ENCODE measurements at places on chromosomes 12 and 14. TPM values are rescaled to one million over a fixed set of nuclear protein-coding genes. Genes with fewer than 3 reads are reported as not detected.

GRCh38 chr12:48980953-48981756 is 3.0 kb downstream of the WNT1 start:
- H3K4me3 ChIP-seq: no peak overlapping the region
- peaks cover 13% of the 10 kb centered on the region for H3K4me1 ChIP-seq
- peak; percentile 66 for DNase-seq
- peaks cover 69% of the 10 kb centered on the region for H3K27me3 ChIP-seq

DNA sequence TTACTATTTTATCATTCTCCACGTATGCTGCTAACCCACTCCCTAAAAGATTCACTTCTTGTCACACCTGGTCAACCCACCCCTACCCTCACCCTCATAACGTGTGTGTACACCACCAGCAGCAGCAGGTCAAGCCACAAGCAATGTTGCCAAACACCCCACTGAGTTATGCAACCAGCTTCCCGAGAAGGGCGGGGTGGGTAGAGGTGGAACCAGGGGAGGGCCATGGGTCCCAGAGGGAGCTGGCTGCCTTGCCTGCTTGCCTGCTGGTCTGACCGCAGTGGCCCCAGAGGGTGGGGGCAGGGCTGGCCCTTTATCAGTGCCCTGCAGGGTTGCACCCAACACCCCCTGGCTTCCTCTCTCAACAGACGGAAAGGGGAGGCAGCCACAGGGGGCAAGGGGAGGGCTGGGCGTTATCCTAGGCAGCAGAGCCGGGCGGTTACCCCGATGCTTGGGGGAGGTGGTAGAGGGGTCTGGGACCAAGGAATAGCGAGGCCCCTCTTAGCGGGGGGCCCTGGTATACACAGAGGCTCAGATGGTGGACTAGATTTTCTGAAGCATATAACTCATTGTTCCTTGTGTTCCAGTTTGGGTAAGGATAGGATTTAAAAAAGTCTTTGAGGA is 3.5 kb upstream of the NFE2 start:
- DNase-seq: peak; percentile 74
- no peak overlapping the region for H3K4me3 ChIP-seq
- no peaks in the 10 kb centered on the region for H3K27me3 ChIP-seq
- no peak overlapping the region for H3K27ac ChIP-seq
- H3K4me1 ChIP-seq: peaks cover 23% of the 10 kb centered on the region
- no peaks in the 10 kb centered on the region for H3K36me3 ChIP-seq

DNA sequence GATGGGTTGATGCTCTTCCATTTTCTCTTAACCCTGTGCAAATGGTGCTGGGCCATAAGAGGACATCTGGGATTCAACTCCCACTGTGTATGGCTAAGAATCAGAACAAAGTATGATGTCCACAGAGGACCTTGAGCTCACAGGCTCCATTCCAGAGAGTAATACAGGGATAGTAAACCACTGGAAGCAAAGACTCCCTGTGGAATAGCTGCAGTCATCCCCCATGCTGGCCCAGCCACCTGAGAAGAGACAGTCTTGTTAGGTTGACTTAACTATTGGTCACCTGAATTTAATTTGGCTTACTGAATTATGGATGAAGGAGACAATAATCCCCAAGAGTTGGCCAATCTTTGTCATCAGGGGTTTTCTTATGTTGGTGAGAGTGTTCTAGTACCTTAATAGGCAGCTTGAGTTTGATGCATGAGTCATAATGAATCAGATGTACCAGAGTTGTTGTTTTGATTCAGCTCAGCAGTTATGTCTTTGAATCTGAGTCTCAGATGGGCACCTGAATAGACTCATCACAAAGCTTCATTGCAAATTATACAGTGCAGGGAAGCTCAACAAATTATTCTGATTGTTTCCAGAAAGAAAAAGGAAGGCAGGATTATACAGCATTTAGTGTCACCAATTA is 122.7 kb downstream of the SSPN start:
- H3K27me3 ChIP-seq: no peaks in the 10 kb centered on the region
- peak; percentile 74 for DNase-seq
- H3K36me3 ChIP-seq: no peaks in the 10 kb centered on the region
- H3K4me3 ChIP-seq: no peak overlapping the region
- peak overlapping the region; percentile 82 for H3K27ac ChIP-seq

- no peak overlapping the region for H3K27ac ChIP-seq
- no peaks in the 10 kb centered on the region for H3K27me3 ChIP-seq
- DNase-seq: no peak
- H3K36me3 ChIP-seq: no peaks in the 10 kb centered on the region
- H3K4me3 ChIP-seq: no peak overlapping the region
These were observed 338.7 kb downstream of the TRHDE start for GRCh38 chr12:72610854-72611358.

DNA sequence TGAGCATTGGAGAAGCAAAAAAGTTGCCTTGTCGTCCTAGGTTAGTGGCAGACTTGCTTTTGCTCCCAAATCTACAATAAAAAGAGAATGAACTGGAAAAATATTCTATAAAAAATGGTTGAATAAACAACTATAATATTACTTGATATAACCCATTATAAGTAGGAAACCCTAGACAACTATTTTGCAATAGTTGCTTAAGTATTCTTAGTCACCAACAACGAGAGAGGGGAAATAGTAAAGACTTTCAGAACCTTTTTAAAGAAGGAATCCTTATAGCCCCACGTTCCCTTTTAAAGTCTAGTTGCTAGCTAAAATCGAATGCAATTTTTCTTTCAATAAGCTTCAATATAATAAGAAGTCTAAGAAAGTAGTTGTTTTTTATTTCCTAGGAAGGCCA is 17.5 kb downstream of the AQP6 start:
- no peaks in the 10 kb centered on the region for H3K27me3 ChIP-seq
- H3K4me3 ChIP-seq: no peak overlapping the region
- peak; percentile 69 for DNase-seq
- H3K4me1 ChIP-seq: no peaks in the 10 kb centered on the region
- H3K27ac ChIP-seq: no peak overlapping the region

DNA sequence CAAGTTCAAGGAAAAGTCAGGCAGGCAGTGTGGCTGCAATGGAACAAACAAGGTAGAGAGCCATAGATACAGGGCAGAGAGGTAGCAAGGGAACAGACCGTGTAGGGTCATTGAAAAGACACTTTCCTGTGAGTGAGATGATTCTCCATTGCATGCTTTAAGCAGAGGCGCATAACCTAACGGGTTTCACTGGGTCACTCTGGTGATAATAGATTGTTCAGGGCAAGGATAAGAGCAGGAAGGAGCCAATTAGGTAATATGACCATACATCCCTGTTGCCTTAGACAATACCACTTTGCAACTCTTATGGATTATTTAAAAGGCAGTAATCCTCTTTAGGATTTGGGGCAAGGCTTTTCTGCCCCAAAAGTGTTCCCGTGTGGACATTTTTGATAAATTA is 214.1 kb downstream of the PTPRO start:
- H3K4me1 ChIP-seq: peaks cover 52% of the 10 kb centered on the region
- no peaks in the 10 kb centered on the region for H3K36me3 ChIP-seq
- no peak overlapping the region for H3K27ac ChIP-seq
- no peak overlapping the region for H3K4me3 ChIP-seq

DNA sequence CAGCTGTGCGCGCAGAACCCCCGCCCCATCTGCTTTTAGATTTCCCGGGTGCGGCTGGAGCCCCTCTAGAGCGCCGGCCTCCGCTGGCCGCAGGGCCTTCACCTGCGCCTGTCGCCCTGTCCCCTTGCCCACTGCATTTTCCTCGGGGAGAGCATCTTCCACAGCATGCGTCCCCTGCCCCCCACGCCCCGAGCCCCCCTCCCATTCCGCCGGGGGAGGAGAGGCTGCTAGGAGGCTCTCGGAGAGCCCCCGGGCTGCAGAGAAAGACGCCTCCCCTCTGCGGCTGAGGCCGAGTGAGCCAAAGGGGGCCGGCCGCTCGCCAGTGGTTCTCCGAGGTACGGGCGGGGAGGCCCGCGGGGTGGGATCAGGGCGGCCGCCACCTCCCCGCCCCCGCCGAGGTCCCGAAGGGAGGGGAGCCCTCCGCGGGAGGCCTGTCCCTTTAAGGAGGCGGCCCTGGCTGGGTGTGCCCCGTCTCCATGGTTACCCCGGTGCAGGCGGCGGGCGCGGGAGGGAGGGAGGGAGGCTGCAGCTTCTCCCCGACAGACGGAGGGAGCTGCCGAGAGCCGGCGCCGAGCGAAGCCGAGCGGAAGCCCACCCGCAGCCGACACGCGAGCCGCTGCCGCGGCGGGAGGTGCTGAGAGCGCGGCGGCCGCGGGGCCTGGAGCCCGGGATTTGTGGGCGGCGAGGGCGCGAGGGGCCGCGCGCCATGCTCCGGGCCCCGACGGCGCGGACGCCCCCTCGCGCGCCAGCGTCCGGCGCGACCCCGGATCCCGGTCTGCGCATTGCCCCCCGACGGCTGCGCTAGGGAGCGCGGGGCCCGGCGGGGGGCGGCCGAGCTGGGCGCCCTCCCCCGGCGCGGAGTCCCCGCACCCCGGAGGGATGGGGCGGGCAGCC is at the start of gene KCNH3:
TSS of gene KCNH3 (plus strand) at position 521 of the 894 bp plus-strand sequence. CDS start 387 bp downstream, outside the sequence.
- H3K27me3 ChIP-seq: peaks cover 32% of the 10 kb centered on the region
- H3K4me3 ChIP-seq: peak within 1 kb of the TSS; percentile 57
- peaks cover 6% of the 10 kb centered on the region for H3K4me1 ChIP-seq
- DNase-seq: peak; percentile 82

GRCh38 chr12:91562476-91562875 is 379.9 kb upstream of the DCN start:
- no peak overlapping the region for H3K27ac ChIP-seq
- no peak overlapping the region for H3K4me3 ChIP-seq
- no peaks in the 10 kb centered on the region for H3K36me3 ChIP-seq
- peak; percentile 15 for DNase-seq
- no peaks in the 10 kb centered on the region for H3K27me3 ChIP-seq

GRCh38 chr14:70073924-70074566 is 114.7 kb downstream of the SLC8A3 start:
- no peaks in the 10 kb centered on the region for H3K4me1 ChIP-seq
- DNase-seq: peak; percentile 75
- no peak overlapping the region for H3K27ac ChIP-seq
- H3K27me3 ChIP-seq: no peaks in the 10 kb centered on the region

DNA sequence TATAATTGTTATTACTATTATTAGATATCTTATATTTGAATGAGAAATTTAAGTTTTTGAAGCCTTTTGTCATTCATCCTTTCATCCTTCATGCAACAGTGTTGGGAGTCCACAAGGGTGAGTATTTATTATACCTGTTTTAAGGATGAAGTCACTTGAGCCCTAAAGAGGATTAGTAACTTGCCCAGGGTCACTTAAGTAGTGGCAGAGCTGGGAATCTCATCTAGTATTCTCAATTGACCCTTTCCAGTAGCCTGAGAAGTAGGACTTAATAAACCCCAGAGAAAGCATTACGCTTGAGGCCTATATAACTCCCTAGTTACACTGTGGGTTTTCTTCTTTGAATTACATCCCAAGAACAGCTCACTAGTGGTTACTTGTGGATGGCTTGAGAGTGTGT is 119.8 kb downstream of the SRGAP1 start:
- DNase-seq: no peak
- H3K4me3 ChIP-seq: no peak overlapping the region
- H3K27ac ChIP-seq: no peak overlapping the region

DNA sequence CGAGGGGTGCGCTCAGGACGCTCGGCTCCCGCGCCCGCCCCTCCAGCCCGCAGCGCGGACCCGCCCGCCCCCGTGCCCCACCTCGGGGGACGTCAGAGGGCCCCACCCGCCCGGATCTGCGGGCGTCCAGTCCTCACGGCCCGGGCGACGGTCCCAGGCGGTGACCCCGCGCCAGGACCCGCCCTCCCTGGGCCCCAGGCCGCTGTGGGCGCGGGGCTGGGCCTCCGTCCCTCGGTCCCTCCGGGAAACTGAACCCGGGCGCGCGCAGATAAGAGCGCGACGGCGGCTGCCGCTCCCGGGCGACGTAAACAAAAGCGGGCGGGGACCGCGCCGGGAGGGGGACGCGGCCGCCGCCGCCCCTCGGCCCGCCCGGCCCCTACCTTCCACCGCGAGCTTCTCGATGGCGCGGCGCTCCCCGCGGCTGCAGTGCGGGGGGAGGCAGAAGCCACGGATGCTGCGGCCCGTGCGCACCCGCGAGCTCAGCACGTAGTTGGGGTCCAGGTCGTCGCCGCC is 1.1 kb downstream of the CKB start:
- H3K36me3 ChIP-seq: no peaks in the 10 kb centered on the region
- DNase-seq: peak; percentile 40
- H3K27me3 ChIP-seq: no peaks in the 10 kb centered on the region
- H3K4me3 ChIP-seq: peak overlapping the region; percentile 57
- peaks cover 11% of the 10 kb centered on the region for H3K4me1 ChIP-seq
- H3K27ac ChIP-seq: no peak overlapping the region

DNA sequence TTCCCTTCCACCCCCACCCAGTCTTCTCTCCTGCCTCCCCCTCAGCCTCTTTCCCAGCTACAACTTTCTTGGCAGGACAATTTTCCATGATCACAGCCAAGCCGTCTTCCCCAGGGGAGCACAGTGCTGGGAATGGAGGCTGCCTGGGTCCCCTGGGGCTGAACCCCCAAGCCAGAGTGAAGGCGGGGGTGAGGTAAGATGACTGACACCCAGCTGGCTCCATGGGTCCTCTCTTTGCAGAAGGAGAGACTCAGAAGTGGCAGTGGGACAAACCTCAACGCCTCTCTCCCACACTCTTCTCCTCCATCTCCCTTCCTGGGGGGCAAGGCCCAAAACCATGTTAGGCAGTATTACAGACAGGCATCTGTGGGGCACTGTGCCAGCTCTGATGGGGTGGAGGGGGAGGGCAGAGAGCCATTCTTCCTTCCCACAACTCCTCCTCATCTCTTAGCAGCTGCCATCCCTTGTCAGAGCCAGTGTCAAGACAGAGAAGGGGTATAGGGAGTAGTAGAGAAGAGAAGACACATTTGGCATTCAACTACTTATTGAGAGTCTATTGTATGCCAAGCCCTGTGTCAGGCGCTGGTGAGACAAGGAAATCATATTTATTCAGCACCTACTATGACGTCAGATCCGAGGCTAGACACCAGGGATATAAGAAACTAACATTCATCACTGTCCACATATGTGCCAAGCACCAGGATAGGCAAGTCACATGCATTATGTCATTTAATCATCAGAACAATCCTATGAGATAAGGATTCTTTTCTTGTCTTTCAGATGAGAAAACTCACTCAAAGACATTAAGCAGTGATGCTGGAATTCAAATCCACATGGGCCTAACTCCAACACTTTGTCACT is 3.6 kb downstream of the ITGA7 start:
- H3K27me3 ChIP-seq: no peaks in the 10 kb centered on the region
- no peaks in the 10 kb centered on the region for H3K36me3 ChIP-seq
- H3K27ac ChIP-seq: no peak overlapping the region
- 0 out of 2 replicates have a peak, but pooled peaks cover 10% of the 10 kb centered on the region for H3K4me1 ChIP-seq
- no peak for DNase-seq

- no peaks in the 10 kb centered on the region for H3K4me1 ChIP-seq
- no peak overlapping the region for H3K4me3 ChIP-seq
- H3K27ac ChIP-seq: no peak overlapping the region
These were observed 141.7 kb downstream of the TMEM132C start for GRCh38 chr12:128408669-128409068.

Gene HPD
- total RNA-seq: not detected

Gene SDR9C7
- not detected for total RNA-seq

Gene GPRC5A
- 37.8 TPM for total RNA-seq

Gene NELL2
- not detected for total RNA-seq

Gene SLC8A3
- total RNA-seq: not detected

Gene AQP2
- not detected for total RNA-seq

Gene YLPM1
- total RNA-seq: 40.0 TPM

Gene DNAJC22
- total RNA-seq: 2.5 TPM

Gene RNASE1
- not detected for total RNA-seq

Gene OVCH1
- 0.13 TPM for total RNA-seq

Gene ISM2
- total RNA-seq: not detected

Gene CD27
- not detected for total RNA-seq

Gene HSPA2
- total RNA-seq: 28.9 TPM

Gene ZNF385A
- 1.6 TPM for total RNA-seq

Gene C12orf42
- not detected for total RNA-seq

Measured in GM23248 (cell line).